ENCODE measurements at places on chromosomes 11 and 22.

GRCh38 chr11:30002157-30002785, 14.6 kb downstream of the KCNA4 start:
- no peak for DNase-seq

- DNase-seq = no peak
These were observed 17.6 kb upstream of the AMOTL1 start for GRCh38 chr11:94750319-94751217.

DNA sequence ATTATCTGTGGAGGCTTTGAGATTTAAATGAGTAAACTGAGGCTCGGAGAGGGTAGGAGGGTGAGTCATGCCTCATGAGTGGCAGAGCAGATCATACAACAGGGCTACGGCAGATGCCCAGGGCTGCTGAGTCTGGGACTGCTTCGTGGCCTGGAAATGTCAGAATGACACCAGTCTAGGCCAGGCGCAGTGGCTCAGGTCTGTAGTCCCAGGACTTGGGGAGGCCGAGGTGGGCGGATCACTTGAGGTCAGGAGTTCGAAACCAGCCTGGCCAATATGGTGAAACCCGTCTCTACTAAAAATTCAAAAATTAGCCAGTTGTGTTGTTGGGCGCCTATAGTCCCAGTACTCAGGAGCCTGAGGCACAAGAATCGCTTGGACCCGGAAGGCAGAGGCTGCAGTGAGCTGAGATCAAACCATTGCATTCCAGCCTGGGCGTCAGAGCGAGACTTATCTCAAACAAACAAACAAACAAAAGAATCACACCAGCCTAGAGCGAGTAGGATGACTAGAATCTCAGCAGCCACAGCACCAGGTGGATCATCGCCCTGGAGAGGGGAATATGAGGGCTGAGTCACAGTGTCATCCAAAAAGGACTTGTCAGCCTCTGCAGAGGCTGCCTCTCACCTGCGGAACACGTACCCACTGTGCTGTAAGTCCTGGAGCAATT, 48.6 kb upstream of the ADA2 start:
- DNase-seq = no peak

DNA sequence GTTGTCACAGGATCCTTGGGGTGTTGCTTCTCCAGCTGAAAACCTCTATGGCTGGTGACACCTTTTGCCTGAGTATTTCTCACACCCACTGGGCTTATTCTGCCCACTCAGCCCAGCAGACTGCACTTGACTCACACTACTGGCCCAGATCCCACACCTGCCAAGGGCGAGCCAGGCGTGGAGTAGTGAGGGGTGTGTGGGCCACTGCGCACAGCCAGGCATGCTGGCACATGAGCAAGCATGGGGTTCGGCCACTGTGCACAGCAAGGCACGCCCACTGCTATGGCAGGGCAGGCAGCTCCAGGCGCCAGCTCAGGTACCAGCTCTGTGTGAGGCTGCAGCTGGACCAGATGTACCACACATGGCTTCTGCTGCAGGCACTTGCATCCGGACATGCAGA, 116.5 kb upstream of the MTNR1B start:
- DNase-seq = no peak

DNA sequence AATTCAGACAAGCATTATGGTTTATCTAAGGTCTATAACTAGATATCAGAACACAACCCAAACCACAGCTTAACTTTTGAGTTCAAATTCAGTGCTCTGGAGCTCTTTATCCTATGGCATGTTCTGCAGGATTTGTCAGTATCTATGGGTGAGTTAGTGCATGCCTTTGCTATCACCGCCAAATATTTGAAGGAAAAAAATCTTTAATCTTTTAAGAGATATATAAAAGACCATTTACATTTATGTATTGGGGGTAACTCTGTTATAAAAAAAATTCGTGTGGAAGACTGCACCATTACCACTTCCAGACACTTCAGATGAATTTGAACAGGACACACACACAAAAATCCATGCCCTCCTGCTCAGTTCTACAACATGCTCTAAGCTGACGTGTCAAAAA, 313.5 kb upstream of the CHORDC1 start:
- DNase-seq = no peak

- DNase-seq = no peak
These were observed 14.6 kb downstream of the BBOX1 start for GRCh38 chr11:27055065-27055682.

GRCh38 chr11:124071623-124071948, 30.5 kb upstream of the OR10G7 start:
- DNase-seq = no peak

GRCh38 chr11:68287419-68287818, 15.6 kb upstream of the C11orf24 start:
- no peak for DNase-seq

DNA sequence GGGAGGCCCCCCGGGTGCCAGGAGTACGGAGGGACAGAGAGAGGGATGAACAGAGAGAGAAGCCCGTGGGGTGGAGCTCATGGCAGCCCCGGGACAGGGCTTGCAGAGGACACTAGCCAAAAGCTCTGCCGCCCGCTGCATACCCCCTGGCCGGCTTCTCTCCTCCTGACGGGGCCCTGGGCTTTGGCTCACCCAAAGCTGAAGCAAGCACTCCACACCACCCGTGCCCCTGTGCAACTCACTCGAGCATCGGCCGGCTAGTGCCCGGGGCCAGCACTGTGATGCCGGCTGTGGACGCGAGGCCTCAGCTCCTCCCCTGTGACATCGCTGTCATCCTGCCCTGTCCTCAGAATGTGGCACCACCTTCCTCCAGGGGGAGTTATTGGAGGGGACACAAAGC, 429.6 kb downstream of the BRD1 start:
- DNase-seq = no peak

DNA sequence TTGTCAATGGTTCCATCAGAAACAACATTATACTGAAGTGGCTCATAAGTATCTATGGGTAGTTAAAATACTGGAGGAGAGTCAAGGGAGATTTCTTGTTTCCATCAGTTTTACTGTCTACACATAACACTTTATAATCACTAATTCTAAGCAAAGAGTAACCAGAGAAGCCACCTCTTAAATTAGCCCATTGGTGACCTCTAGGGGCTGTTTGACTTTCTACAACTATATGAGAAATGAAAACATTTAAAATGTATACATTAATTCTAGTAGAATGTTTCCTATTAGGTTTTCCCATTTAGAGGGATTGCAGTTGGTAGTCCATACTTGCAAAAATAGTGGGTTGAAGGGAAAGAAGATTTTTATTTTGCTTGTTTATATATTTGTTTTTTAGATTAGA, 504.3 kb downstream of the FAM181B start:
- no peak for DNase-seq

DNA sequence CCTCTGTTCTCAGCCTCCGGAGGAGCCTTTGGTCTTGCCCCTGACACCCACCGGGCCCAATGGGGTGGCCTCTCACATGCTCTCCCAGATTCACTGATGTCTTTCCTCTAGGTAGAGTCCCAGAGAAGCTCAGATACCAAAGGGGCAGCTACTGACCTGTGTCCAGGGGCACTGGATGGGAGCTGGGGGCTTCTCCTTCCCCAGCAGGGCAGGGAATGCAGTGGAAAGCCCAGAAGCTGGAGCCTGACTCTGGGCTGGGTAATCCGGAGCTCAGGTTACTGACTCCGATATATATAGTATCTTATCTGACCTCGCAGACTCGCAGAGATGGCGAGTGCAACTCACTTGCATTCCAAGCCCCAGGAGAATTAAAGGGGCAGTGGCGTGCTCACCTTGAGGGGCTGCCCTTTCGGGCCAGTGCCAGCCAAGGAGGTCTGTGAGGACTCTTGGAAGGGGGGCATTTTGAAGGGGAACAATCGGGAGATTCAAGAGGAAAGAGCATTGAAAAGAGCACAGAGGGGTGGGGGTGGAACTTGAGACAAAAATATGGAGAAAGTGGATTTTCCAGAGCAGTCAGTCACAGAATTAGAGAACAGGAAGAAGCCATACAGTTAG, 2.5 kb downstream of the USP2 start:
- no peak for DNase-seq

GRCh38 chr11:27118949-27119348, 78.3 kb downstream of the BBOX1 start:
- no peak for DNase-seq

GRCh38 chr22:26534874-26535602, 22.8 kb upstream of the TFIP11 start:
- DNase-seq = no peak

Measured in HS-5 (cell line).